ENCODE measurements at places on chromosomes 7 and 10.

GRCh38 chr10:7378602-7379403 lies 32.0 kb downstream of the SFMBT2 start:
- no peak for DNase-seq

GRCh38 chr7:84701524-84702306 lies 485.1 kb downstream of the SEMA3D start:
- no peak for DNase-seq

DNA sequence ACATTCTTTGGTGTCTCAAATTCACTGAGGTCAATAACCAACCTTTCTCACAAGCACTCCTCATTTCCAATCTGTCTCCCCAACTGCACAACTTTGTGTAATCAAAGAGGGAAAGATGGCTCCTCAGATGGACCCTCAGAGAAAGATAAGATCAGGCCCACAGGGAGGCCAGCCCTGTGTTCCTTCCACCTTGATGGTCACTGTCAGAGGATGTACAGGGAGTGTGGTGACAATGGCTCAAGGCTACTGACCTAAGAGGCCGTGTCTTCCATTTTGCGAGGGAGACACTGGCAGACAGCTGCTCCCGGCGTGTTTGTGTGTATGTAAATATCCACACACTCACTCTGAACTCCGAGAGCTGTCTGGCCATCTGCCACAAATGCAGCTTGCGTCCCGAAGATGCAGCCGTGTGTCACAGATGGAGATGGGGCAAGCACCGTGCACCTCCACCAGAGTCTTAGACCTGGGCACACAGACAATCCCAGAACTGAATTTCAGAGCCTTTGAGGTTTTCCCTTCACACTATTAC lies 712.1 kb upstream of the NRP1 start:
- no peak for DNase-seq

DNA sequence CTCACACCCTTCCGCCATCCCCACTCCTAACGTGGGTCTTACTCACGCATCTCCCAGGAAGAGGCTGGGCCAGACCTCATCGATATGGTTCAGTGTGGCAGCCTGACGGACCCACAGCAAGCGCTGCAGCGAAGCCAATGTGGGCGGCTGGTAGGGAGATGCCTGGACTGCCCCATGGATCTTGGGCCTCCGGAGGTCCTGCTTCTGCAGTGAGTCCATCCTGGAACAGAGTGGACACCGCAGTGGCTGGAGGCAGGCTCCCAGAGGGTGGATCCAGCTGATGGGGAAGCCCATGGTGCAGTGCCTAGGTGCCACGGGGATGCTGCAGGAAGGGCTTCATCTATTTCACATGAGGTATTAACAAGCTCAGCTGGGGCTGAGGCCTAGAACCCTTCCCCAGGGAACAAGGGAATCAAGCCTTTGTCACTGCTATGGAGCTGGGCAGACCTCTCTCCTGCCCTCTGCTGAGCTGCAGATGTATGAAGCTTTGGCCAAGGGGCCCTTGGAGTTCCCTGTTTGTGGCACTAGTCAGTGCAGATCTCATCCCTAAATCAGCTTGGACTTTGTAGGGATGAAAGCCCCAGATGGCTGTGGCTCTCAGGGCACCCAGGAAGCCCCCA lies 13.7 kb upstream of the SAMD8 start:
- no peak for DNase-seq

DNA sequence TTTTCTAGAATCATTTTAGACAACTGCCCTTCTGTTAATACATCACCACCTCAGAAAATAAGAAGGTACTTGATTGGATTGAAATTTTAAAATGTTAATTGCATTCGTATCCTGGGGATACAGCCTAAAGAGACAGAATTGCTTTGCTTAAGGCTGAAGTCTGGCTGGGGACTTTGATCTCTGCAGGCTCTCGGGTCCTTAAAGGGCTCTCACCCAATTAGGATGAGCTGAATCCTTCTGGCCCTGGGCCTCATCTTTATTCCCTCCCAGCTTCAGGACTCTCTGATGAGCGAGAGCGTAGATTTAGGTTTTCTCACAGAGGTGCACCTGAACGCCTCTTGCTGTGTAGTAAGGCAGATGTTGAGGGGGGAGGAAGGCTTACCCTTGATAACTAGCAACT lies 475.3 kb upstream of the C7orf33 start:
- no peak for DNase-seq

- no peak for DNase-seq
Measured at GRCh38 chr7:157692460-157693011, 355.7 kb downstream of the DNAJB6 start.

DNA sequence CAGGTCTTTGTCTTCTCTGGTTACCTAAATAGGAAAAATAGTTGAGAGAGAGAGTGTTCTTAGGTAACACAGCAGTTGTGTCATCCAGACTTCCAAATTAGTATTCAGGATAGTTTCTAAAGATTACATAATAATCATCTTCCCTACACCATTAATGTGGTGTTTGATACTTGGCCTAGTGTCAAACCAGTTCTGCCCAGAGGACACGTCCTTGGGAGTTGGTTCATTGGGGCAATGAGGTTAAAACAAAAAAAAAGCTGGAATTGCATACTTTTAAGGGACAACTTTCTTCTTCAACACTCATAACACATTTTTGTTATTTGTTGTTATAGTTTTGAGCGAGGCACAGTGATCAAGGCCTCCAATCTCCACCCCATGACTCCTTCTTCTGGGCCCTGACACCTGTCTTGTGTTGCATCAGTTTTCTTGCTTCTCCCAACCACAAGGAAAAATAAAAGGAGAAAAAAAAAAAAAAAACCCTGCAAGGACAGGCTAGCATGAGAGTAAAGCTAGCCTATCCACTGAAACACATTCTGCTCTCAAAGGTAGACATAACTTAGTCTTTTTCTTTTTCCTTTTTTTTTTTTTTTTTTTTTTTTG lies 28.8 kb downstream of the STN1 start:
- DNase-seq = no peak

DNA sequence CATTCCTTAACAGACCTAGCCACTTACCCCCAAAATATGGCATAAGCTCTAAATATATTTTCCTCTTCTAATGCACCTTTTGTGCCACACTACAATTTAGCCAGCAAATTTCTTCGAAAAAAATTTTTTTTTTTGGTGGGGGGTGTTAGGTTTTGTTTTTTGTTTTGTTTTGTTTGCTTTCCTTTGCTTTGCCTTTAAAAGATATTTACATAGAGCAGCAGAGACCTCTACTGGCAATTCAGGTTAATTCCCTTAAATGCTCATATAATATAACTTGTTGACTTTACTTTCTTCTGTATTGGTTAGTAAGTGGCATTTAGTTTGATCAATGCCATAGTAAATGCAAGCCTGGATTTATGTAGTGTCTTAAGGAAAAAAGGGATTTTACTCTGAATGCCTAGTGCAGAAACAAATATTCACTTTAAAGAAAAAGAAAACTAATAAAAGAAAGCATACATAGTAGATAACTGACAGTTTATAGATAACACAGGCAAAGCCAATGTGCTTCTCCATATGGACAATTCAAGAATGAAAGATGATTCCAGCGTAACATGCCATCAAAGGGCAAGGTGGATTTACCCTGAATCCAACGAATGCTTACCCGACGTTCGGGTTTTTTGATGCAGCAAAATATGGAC lies 1250.6 kb downstream of the GATA3 start:
- DNase-seq = no peak

- DNase-seq = no peak
Measured at GRCh38 chr10:32384171-32384570, 37.2 kb upstream of the EPC1 start.

GRCh38 chr10:44398271-44398670 lies 13.4 kb upstream of the CXCL12 start:
- no peak for DNase-seq

All from stimulated activated CD4-positive, alpha-beta T cell treated with anti-CD3 and anti-CD28 coated beads, Interleukin-4, amount 100 ng/mL, for 1 hour (primary cell).